NCI-H774 (cell line): ENCODE measurements at places on chromosomes 12 and 14.

- DNase-seq = no peak
Observed at GRCh38 chr14:100842799-100843198, 16.9 kb downstream of the MEG3 start.

DNA sequence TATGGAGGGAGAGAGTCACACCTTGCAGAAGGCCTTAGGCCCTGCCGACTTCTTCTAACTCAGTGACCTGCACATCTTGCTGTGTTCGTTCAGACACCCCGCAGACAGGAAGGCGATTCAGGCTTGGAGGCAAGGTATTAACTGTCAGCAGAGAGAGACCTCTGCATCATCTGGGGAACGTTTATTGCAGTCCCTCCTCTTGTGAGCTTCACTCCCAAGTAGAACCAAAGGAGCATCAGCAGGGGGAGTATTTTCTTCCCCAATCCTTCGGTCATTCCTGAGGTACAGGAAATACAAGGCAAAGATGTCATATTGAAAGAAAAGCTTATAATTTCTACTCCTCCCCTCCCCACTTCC lies 217.9 kb downstream of the CRADD start:
- no peak for DNase-seq

- no peak for DNase-seq
Observed at GRCh38 chr12:2129076-2129475, 76.3 kb downstream of the CACNA1C start.

- DNase-seq = no peak
Observed at GRCh38 chr12:109771746-109772621, 58.4 kb downstream of the FAM222A start.

DNA sequence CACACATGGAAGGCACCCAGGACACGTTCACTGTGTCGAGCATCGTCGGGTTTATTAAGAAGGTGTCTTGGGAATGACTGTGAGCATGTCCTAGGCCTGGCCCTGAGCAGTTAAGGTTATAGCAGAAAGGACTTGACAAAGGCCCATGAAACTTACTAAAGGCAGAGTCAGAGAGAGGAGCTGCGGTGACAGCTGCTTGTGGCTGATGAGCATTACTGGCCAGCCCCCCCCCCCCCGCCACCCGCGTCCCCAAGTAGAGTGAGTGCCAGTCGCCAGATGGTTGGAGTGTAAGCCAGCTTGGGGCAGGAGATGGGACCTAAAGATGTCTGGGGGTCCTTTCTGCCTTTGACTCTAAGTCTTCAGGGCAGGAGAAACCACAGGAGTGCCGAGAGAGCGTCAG lies 169.9 kb downstream of the TSPAN9 start:
- DNase-seq = no peak

- DNase-seq = no peak
Observed at GRCh38 chr14:63229330-63230059, 25.3 kb downstream of the RHOJ start.

GRCh38 chr12:88493636-88494035 lies 86.6 kb downstream of the KITLG start:
- no peak for DNase-seq
